Heart right ventricle (tissue), 16 donors: ENCODE measurements at places on chromosomes 11 and 22.

GRCh38 chr11:69745201-69745600 is 29.9 kb downstream of the FGF4 start:
- DNase-seq: no peak

- no peak for DNase-seq
These were observed 73.3 kb downstream of the PRSS23 start for GRCh38 chr11:86873573-86874083.

DNA sequence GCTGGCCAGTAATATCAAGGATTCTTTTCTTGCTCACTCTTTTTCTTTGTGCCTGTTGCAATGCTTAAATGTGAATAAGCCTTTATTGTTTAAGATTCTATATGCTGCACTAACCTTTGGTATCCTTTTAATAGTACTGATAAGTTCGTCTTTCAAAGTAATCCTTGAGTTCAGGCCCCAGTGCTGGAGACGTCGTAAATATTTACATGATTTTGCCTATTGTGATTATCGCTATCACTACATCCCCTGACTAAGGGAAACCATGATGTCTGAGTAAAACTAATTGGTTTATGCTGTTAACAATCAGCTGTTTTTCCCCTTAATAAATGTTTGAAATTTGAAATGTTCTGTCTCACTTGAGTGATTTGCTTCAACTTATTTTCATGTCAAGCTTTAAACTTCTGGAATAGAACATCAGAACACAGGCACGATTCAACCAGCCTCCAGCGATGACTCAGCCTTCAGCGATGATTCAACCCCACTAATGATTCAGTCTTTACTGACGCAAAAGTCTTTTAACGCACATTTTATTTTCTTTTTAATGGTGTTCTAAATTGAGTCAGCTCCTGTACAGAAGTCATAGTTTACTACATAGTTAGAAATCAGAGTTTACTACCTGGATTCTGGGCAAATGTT is 3.9 kb downstream of the HTATIP2 start:
- DNase-seq: no peak

DNA sequence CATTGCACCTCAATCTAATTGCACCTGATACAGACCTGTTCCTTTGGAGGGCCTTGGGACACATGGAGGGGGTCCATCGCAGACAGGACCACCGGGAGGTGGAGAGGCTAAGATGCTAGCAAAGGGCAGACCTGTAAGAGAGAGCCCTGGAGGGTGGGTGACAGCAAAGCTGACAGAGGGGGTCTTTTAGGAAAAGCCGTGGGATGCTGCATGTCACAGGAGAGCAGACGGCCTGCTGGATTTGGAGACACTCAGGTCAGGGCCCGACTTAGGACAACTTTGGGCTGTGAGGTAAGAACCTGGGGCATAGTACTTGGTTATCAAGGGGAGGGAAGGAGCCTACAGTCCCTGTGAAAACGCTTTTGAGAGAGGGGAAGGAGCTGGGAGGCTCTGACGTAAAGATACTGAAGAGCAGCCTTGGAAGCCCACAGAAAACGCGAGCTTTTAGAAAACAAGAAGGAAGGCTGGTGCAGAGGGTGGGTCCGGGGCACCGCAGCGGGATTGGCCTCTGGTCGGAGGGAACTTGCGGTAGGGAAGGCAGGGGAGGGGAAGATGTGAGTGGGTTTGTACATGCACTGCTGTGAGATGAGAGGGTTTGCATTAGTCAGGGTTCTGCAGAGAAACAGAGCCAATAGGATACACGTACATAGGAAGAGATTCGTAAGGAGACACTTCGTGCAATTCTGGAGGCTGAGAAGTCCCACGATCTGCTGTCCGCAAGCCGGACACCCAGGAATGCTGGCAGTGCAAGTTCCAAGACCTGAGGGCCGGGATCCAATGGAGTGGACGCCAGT is 868.5 kb downstream of the TBC1D22A start:
- no peak for DNase-seq

GRCh38 chr22:33829546-33830280 is 90.6 kb downstream of the LARGE1 start:
- no peak for DNase-seq

DNA sequence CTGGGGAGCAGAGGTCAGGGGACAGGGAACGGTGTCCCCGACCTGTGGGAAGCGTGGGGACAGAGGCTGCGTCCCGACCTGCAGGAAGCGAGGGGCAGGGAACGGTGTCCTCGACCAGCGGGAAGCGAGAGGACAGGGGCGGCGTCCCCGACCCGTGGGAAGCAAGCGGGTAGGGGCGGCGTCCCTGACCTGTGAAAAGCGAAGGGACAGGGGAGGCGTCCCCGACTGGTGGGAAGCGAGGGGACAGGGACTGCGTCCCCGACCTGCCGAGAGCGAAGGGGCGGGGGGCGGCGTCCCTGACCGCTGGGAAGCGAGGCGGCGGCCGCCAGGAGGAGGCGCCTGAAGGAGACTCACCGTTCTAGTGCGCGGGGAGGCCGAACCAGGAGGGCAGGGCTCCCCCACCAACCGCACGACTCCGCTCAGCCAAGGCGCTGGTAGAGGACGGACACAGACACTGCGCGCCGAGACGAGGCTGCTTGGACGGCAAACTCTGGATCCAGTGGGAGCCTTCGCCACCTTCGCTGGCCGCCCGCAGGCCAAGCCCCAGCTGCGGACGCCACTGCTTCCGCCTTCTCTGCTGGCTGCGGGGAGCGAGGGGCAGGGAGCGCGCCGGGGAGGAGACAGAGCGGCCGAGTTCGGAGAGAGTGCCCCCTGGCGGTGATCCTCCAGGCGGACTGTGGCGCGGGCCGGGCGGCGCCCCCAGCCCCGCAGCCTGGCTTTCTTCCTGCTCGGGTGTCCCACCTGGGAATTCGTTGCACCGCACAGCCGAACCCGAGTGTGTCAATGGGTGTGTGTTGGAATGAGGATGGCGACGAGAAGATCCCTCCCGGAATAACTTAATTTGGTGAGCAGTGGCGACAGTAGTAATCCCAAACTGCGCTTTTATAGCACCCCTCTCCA is at the start of gene TRAF6:
Gene TRAF6 (minus strand): TSS at position 579 of the 900 bp plus-strand sequence. CDS start 8,757 bp downstream, outside the sequence.
- DNase-seq: peak; percentile 91

DNA sequence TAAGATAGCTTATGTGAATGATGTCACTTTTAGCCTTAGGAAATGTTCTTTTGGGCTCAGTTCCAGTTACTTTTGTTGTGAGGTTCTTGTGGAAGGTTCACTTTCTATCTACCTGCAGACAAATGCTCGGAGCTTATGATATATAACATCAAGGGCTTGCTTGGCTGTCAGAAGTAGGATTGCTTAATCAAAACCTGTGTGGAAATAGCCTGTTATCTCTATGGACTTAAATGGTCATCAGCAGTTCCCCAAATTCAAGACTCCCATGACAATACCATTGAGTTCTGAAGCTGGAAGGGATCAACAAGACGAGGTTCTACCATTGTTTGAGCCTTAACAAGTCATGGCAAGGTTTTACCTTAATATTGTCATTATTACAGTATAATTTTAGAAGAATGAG is 43.8 kb downstream of the FLI1 start:
- DNase-seq: no peak

GRCh38 chr22:41725510-41726110 is 26.3 kb downstream of the MEI1 start:
- no peak for DNase-seq

- DNase-seq: no peak
These were observed 503.8 kb downstream of the BRD1 start for GRCh38 chr22:49323751-49324415.

DNA sequence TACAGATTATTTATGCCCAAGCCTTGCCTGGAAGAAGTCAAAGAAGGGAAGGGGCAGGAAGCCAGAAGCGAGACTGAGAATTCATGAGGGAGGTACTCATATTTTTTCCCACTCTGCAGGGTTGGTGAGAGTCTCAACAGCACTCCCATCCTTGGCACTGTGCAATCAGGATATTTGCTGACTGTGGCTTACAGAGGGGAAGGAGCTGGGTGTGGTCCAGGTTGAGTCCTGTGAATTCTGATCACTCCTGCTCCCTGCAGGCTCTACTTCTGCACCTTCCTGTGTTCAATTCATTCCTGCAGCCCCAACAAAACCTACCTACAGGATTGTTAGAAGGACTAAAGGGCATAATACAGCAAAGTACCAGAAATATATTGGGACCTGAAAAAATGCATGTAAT is 530.5 kb downstream of the INSC start:
- DNase-seq: no peak

DNA sequence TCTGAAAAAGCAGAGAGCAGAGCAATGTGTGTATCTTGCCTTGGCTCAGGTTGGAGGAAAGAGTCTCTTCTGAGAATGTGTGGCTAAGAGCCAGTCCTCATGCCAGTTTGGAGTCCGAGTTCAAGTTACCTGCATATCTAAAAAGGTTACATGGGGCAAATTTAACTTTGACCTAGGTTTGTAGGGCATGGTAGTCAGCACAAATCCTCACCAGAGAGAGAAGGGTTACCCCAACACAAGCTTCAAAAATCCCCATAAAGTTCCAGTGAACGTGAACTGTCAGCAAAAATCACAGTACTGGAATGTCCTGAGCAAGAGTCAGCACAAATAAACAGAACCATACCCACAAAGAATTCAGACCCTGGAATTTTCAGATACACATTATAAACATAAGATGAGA is 13.8 kb downstream of the SDHD start:
- DNase-seq: no peak

- no peak for DNase-seq
These were observed 84.0 kb upstream of the PITPNB start for GRCh38 chr22:28002863-28003565.
